ENCODE measurements at places on chromosomes 2 and 18. TPM values are rescaled to one million over a fixed set of nuclear protein-coding genes. Genes with fewer than 3 reads are reported as not detected.
A peak's percentile ranks its signal among the peaks of the same experiment; 100 is the strongest.

DNA sequence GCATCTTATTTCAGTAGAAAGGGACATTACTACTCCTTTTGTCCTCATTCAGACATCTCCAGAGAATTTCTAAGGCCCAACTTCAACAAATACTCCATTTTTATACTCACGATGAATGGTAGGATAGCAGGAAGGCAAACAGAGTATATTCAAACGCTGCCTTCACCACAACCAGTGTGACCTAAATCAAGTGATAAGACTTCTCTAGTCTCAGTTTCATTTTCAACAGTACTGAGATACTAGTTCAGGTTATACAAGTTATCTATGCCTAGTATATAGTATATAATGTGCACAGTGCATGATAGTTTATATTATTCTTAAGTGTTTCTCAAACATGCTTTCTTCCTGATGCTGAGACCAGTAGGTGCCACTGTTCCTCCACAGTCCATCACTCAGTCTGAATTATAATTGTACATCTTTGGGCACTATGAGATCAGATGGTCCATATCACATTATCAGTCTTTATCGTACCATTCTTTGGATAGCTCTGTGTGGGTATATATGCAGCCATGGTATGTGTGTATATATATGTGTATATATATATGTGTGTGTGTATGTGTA lies 66.3 kb upstream of the RPE start:
- H3K27me3 ChIP-seq = no peaks in the 10 kb centered on the region
- no peak overlapping the region for H3K4me3 ChIP-seq
- no peaks in the 10 kb centered on the region for H3K36me3 ChIP-seq
- peaks cover 30% of the 10 kb centered on the region for H3K4me1 ChIP-seq
- no peak overlapping the region for H3K27ac ChIP-seq

DNA sequence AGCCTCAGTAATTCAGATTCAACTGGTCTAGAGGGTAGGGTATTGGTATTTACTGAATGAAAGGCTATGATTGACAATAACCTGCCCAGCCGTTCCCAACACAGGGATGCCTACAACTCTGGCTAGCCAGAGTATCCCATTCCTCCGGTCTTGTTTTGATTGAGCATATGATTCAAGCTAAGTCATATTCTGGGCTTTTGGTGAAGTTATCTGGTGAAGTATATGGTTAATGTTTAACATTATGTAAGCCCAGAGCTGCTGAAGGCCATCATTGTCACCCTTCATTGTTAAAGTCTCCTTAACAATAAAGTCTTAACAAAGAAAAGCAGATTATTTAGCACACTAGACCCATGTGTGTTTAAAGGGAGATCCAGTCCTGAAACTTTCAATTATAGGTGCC lies 152.6 kb downstream of the EXOC6B start:
- peaks cover 3% of the 10 kb centered on the region for H3K4me1 ChIP-seq
- H3K27me3 ChIP-seq = no peaks in the 10 kb centered on the region
- H3K36me3 ChIP-seq = no peaks in the 10 kb centered on the region
- DNase-seq = no peak

DNA sequence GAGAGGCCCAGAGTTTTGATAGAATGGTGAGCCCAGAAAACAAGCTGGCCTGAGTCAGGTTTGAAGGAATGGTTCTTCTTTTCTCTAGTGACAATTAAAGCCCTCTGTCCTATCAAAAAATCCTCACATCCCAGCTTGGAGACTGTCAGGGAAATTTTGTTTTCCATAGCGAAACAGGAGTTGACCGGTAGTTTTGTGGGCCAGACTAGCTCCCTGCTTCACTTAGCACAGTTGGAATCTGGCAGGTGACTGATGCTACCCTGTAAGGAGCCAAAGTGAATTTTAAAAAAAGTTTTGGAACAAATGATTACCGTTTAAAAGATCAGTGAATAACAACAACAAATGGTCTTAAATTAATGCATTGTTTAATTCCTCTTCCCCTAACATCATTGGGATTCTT lies 6.7 kb downstream of the NAB1 start:
- peaks cover 14% of the 10 kb centered on the region for H3K4me1 ChIP-seq
- no peaks in the 10 kb centered on the region for H3K27me3 ChIP-seq
- peaks cover 6% of the 10 kb centered on the region for H3K36me3 ChIP-seq

Gene CNDP1
- 0.10 TPM for polyA plus RNA-seq

Gene PRSS56
- polyA plus RNA-seq = not detected

GRCh38 chr2:224190936-224191270 lies 151.8 kb upstream of the SERPINE2 start:
- DNase-seq = no peak
- no peak overlapping the region for H3K4me3 ChIP-seq
- H3K27ac ChIP-seq = no peak overlapping the region
- no peaks in the 10 kb centered on the region for H3K4me1 ChIP-seq
- no peaks in the 10 kb centered on the region for H3K27me3 ChIP-seq
- no peaks in the 10 kb centered on the region for H3K36me3 ChIP-seq

GRCh38 chr2:203549406-203549805 lies 14.3 kb upstream of the RAPH1 start:
- H3K27ac ChIP-seq = no peak overlapping the region
- no peaks in the 10 kb centered on the region for H3K4me1 ChIP-seq
- no peak for DNase-seq
- no peaks in the 10 kb centered on the region for H3K27me3 ChIP-seq

GRCh38 chr2:9258953-9259399 lies 52.4 kb downstream of the ASAP2 start:
- peaks cover 39% of the 10 kb centered on the region for H3K4me1 ChIP-seq
- H3K27ac ChIP-seq = peak overlapping the region; percentile 9
- no peak for DNase-seq

GRCh38 chr18:36153771-36154170 lies 24.1 kb downstream of the ELP2 start:
- H3K27me3 ChIP-seq = no peaks in the 10 kb centered on the region
- peaks cover 17% of the 10 kb centered on the region for H3K36me3 ChIP-seq

DNA sequence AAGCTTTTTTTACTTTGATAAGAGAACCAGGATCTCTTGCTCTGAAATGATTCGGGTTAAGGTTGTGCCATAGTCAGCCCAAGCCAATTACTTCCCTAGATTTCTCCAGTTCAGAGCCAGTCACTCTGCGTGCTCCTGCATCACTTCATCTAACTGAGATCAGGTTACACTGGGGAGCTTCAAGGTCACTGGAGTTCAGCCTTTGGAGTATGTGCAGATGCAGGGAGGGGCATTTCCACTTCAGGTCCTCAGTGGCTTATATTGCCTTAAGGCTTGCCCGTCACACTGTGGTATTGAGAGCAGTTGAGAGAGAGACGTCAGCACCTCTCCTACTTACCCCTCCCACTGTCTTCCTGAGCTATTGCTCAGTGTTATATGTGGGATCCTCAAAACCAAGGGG lies 317.8 kb downstream of the EPHA4 start:
- no peak overlapping the region for H3K4me3 ChIP-seq
- no peak overlapping the region for H3K27ac ChIP-seq
- peak; percentile 11 for DNase-seq
- no peaks in the 10 kb centered on the region for H3K36me3 ChIP-seq

Gene RAB3GAP1
- 15.2 TPM for polyA plus RNA-seq

- H3K4me3 ChIP-seq = no peak overlapping the region
- no peaks in the 10 kb centered on the region for H3K27me3 ChIP-seq
- H3K27ac ChIP-seq = no peak overlapping the region
- DNase-seq = no peak
Measured at GRCh38 chr2:162581959-162582798, 238.2 kb downstream of the GCA start.

Gene KRCC1
- 31.2 TPM for polyA plus RNA-seq

DNA sequence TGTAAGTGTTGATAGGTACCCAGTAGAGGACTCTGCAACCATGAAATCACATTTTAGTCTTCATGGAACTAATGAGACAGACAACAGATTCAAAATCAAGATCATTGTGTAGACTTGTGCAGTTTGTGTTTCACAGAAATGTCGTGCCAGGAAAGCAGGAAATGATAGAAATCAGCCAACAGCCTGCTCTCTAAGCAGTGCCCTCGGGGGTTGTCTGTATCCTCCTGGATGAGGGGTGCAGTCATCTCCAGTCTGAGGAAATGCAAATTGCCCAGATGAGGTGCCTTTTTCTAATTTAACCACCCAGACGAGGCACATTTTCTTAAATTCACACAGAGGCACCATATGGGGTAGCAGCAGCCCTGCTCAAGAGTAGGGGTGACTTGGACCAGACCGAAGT lies 663.1 kb downstream of the XIRP2 start:
- no peaks in the 10 kb centered on the region for H3K36me3 ChIP-seq
- no peaks in the 10 kb centered on the region for H3K27me3 ChIP-seq
- DNase-seq = no peak
- no peak overlapping the region for H3K27ac ChIP-seq
- H3K4me1 ChIP-seq = no peaks in the 10 kb centered on the region
- no peak overlapping the region for H3K4me3 ChIP-seq

GRCh38 chr2:137806068-137806805 lies 158.0 kb upstream of the HNMT start:
- H3K4me1 ChIP-seq = no peaks in the 10 kb centered on the region
- no peaks in the 10 kb centered on the region for H3K36me3 ChIP-seq

GRCh38 chr2:196739031-196739430 lies 60.5 kb downstream of the GTF3C3 start:
- no peak for DNase-seq
- no peaks in the 10 kb centered on the region for H3K27me3 ChIP-seq
- H3K4me1 ChIP-seq = no peaks in the 10 kb centered on the region
- H3K36me3 ChIP-seq = no peaks in the 10 kb centered on the region
- H3K27ac ChIP-seq = no peak overlapping the region

GRCh38 chr2:162025121-162025911 lies 48.7 kb downstream of the DPP4 start:
- H3K27ac ChIP-seq = no peak overlapping the region
- H3K4me1 ChIP-seq = peaks cover 4% of the 10 kb centered on the region
- no peak overlapping the region for H3K4me3 ChIP-seq
- DNase-seq = peak; percentile 34
- no peaks in the 10 kb centered on the region for H3K27me3 ChIP-seq
- peaks cover 3% of the 10 kb centered on the region for H3K36me3 ChIP-seq

Gene UGT1A4
- 0.02 TPM for polyA plus RNA-seq

- H3K4me1 ChIP-seq = no peaks in the 10 kb centered on the region
- H3K4me3 ChIP-seq = no peak overlapping the region
- no peak overlapping the region for H3K27ac ChIP-seq
- no peaks in the 10 kb centered on the region for H3K27me3 ChIP-seq
- no peak for DNase-seq
Measured at GRCh38 chr2:197152451-197153228, 157.9 kb downstream of the ANKRD44 start.

DNA sequence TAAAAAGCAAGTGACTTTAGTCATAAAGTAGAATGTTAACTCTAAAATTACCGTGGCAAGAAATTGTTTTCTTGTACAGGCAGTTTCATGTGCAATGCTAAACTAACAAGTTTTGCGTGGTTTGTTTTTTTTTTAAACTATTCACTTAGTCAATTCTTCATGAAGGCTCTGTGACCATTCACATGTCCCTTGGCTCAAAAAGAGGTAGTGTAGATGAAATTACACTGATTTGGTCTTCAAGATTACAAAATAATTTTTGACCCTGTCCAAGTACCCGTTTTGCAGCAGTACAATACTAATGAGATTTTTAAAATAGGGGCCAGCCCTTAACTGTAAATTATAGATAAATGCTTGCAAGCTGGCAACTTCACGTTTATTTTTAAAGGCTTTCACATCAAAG lies 1.3 kb downstream of the TMEM131 start:
- no peak overlapping the region for H3K4me3 ChIP-seq
- no peaks in the 10 kb centered on the region for H3K27me3 ChIP-seq
- no peak for DNase-seq
- no peak overlapping the region for H3K27ac ChIP-seq
- H3K36me3 ChIP-seq = no peaks in the 10 kb centered on the region
- H3K4me1 ChIP-seq = peaks cover 6% of the 10 kb centered on the region

DNA sequence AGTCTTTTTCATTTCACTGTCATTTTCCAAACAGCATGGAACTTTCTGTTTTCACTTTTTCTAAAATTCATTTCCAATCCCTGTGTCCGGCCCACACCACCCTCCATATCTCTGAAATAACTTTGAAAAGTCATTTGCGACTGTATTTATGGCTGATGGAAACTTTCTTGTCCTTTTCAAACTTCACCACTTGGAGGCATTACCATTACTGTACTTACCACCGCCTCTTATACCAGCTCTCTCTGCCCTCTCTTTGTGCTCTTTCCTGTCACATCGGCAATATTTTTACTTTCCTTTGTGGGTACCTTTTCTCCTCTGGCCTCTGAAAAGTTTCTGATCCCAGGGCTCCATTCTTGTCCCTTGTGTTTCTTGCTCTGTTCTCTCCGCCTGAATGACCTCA lies 39.5 kb upstream of the IL1RL1 start:
- no peak overlapping the region for H3K27ac ChIP-seq
- H3K4me1 ChIP-seq = peaks cover 7% of the 10 kb centered on the region
- H3K27me3 ChIP-seq = no peaks in the 10 kb centered on the region
- DNase-seq = no peak

- H3K27ac ChIP-seq = no peak overlapping the region
- no peaks in the 10 kb centered on the region for H3K27me3 ChIP-seq
Measured at GRCh38 chr18:29248805-29249204, 1071.9 kb upstream of the CDH2 start.

DNA sequence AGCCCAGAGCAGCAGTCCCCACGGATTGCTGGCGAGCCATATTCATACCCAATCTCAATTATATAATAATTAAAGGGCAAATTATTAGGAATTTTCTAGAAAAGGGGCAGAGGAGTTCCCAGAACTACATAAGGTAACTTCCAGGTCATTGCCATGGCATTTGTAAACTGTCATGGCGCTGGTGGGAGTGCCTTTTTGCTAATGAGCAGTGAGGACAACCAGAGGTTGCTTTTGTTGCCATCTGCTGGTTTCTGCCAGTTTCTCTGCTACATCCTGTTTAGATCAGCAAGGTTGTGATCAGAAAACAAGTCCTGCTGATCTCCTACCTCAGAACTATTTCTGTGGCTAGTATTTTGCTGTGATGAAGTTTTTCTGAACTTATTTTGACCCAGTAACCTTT lies 159.8 kb upstream of the PIEZO2 start:
- H3K4me1 ChIP-seq = no peaks in the 10 kb centered on the region
- no peak for DNase-seq
- no peak overlapping the region for H3K27ac ChIP-seq
- no peaks in the 10 kb centered on the region for H3K36me3 ChIP-seq
- H3K4me3 ChIP-seq = no peak overlapping the region

Gene ERICH2
- polyA plus RNA-seq = 34.9 TPM

Gene TMEM17
- 1.6 TPM for polyA plus RNA-seq

DNA sequence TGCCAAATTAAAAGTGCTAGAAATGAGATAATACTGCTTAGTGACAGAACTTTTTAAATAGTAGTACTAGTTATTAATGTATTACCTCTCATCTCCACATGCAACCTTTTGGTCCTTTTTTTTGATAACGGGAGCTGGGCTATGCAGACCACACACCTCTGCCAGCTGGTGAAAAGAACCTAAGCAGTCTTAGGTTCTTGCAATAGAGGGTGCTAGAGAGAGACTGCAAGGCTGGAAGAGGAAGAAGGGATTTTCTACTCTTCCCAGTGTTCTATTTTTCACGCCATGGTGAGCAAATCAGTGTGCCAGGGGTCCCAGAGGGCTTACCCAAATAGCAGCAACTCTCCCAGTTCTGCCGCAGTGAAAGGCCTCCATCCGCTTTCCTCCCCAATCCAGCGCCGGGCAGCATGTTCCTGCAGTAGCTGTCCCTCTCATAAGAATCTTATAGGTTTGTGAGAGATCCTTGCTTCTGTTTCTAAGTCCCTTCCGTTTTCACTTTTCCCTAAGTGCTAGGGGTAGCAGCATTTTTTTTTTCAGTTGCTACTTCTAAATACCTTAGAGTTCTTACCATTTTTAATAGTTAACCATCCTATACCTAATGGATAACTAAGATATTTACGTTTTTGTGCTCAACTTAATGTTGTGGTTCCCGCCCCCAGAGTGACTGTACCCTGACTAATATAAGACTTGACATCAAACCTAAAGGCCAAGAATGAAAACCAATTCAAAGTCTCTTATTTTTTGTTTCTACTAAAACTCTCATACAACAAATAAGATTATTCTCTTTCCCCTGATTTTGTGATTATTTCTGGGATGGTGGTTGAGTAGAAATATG lies 69.4 kb upstream of the UBE2E3 start:
- no peak for DNase-seq
- H3K4me1 ChIP-seq = no peaks in the 10 kb centered on the region
- H3K36me3 ChIP-seq = no peaks in the 10 kb centered on the region
- H3K27ac ChIP-seq = no peak overlapping the region
- no peak overlapping the region for H3K4me3 ChIP-seq
